ENCODE measurements at places on chromosomes 16 and 17. TPM values are rescaled to one million over a fixed set of nuclear protein-coding genes. Genes with fewer than 3 reads are reported as not detected.
A peak's percentile ranks its signal among the peaks of the same experiment; 100 is the strongest.

GRCh38 chr16:73909529-73910035 lies 387.0 kb upstream of the PSMD7 start:
- no peaks in the 10 kb centered on the region for H3K27me3 ChIP-seq
- H3K36me3 ChIP-seq = no peaks in the 10 kb centered on the region
- H3K27ac ChIP-seq = no peak overlapping the region
- H3K4me3 ChIP-seq = no peak overlapping the region

DNA sequence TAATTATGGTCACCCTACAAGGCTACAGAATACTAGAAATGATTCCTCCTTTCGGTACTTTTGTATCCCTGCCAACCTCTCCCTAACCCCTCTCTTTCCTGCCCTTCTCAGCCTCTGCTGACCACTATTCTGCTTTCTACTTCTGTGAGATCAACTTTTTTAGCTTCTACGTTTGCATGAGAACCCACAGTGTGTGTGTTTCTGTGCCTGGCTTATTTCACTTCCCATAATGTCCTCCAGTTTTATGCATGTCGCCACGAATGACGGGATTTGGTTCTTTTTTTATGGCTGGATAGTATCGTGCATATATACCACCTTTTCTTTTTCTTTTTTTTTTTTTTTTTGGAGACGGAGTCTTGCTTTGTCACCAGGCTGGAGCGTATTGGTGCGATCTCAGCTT lies 92.1 kb downstream of the RAP1GAP2 start:
- no peaks in the 10 kb centered on the region for H3K27me3 ChIP-seq
- H3K4me3 ChIP-seq = no peak overlapping the region
- H3K27ac ChIP-seq = no peak overlapping the region
- DNase-seq = no peak
- no peaks in the 10 kb centered on the region for H3K36me3 ChIP-seq
- no peaks in the 10 kb centered on the region for H3K4me1 ChIP-seq

- H3K27ac ChIP-seq = no peak overlapping the region
- peaks cover 21% of the 10 kb centered on the region for H3K4me1 ChIP-seq
- no peaks in the 10 kb centered on the region for H3K36me3 ChIP-seq
- DNase-seq = no peak
- H3K27me3 ChIP-seq = no peaks in the 10 kb centered on the region
Measured at GRCh38 chr16:13961099-13961811, 41.3 kb downstream of the ERCC4 start.

DNA sequence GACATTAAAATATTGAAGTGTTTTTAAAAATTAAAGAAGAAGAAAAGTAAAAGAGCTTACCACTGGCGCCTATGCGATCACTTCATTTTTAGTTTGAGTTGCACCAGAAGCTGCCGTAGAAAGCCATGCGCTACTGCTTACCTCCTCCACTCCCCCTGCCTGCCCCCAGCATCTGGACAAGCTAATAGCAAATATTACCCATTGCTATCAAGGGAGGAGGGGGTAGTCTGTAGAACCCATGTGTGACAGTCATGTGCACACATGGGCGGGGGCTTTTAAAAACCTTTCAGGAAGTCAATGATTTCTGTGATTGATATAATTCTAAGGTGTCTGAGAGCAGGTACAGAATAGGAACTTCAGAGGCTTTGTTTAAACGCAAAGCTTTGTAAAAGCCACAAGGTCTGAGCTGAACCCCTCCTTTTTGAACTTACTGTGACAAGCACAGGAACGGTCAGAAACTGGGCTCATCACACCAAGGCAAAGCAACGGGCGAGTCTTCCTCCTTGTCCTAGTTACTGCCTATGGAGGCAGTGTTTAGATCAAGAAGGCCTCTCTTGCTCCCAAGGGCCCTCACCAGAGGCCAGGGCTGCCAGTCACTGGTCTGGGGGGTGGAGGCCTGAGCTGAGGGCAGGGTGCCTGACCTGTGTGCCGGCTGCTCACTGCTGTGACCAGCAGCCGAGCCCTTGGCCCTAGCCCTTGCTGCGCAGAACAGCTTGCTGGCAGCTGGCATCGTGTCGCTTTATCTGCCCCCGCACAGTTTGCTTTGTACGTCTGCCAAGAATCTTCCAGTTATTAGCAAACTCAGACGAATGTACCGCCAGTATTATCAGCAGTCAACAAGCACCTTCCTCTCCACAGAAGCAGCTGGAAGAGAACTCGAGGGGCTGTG lies 15.0 kb downstream of the GINS2 start:
- no peak overlapping the region for H3K4me3 ChIP-seq
- no peaks in the 10 kb centered on the region for H3K27me3 ChIP-seq
- H3K27ac ChIP-seq = peak overlapping the region; percentile 95
- peaks cover 60% of the 10 kb centered on the region for H3K36me3 ChIP-seq
- H3K4me1 ChIP-seq = peaks cover 15% of the 10 kb centered on the region

GRCh38 chr16:66419527-66419926 lies 7.6 kb upstream of the BEAN1 start:
- H3K36me3 ChIP-seq = no peaks in the 10 kb centered on the region
- no peak for DNase-seq
- no peaks in the 10 kb centered on the region for H3K4me1 ChIP-seq
- H3K4me3 ChIP-seq = no peak overlapping the region
- no peak overlapping the region for H3K27ac ChIP-seq
- no peaks in the 10 kb centered on the region for H3K27me3 ChIP-seq

GRCh38 chr17:69574257-69575197 lies 160.0 kb downstream of the MAP2K6 start:
- peaks cover 18% of the 10 kb centered on the region for H3K4me1 ChIP-seq
- peak overlapping the region; percentile 36 for H3K27ac ChIP-seq
- H3K36me3 ChIP-seq = no peaks in the 10 kb centered on the region
- H3K4me3 ChIP-seq = no peak overlapping the region
- DNase-seq = peak; percentile 64

DNA sequence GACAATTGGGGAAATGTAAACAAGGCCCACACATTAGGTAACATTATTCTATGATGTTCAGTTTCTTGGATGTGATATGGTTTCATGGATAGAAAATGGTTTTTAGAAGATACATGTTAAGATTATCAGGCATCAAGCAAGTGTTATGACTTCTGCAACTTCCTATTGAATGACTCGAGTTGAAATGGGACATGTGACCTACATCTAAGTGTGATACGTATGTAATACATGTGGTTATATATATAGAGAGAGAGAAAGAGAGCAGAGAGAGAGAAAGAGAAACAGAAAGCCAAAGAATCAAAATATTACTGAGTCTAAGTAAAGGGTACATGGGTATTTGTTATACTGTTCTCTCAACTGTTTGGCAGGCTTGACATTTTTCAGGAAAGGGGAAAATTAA lies 1.7 kb downstream of the TMEM170A start:
- DNase-seq = no peak
- H3K36me3 ChIP-seq = no peaks in the 10 kb centered on the region
- no peak overlapping the region for H3K27ac ChIP-seq
- no peak overlapping the region for H3K4me3 ChIP-seq

DNA sequence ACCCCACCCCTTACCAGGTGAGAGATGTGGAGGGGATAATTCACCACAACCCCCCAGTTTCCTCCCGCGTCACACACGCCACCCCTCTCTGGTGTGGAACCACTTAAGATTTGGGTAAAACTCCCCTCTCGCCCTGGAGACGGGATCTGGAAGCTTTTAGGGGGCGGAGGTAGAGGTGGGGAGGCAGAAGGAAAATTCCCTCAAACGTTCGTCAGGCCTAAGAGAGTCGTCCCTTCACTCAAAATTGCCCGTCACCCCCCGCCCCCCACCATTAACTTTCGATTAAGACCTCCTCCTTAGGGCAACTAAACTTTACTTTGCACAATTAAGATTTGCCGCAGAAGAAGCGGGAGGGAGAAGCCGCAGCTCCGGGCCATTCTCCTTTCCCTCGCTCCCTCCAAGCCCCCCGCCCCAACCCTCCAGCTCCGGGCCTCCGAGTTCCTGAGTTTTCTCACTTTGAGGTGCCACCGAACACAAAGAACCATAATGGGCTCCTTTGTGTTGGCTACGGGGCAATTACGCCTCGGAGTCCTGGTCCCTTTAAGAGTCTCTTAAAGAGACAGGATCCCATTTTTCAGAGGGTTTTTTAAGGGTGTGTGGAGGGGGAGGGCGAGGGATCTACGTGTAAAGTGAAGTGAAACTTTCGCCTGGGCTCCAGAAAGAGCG lies 985 bp upstream of the FZD2 start:
- peak overlapping the region; percentile 63 for H3K27ac ChIP-seq
- H3K36me3 ChIP-seq = no peaks in the 10 kb centered on the region
- H3K4me3 ChIP-seq = peak overlapping the region; percentile 56
- peak; percentile 32 for DNase-seq
- H3K4me1 ChIP-seq = no peaks in the 10 kb centered on the region
- H3K27me3 ChIP-seq = no peaks in the 10 kb centered on the region

GRCh38 chr16:85853547-85854545 lies 45.1 kb upstream of the IRF8 start:
- H3K27me3 ChIP-seq = no peaks in the 10 kb centered on the region
- no peaks in the 10 kb centered on the region for H3K36me3 ChIP-seq
- H3K4me1 ChIP-seq = no peaks in the 10 kb centered on the region

DNA sequence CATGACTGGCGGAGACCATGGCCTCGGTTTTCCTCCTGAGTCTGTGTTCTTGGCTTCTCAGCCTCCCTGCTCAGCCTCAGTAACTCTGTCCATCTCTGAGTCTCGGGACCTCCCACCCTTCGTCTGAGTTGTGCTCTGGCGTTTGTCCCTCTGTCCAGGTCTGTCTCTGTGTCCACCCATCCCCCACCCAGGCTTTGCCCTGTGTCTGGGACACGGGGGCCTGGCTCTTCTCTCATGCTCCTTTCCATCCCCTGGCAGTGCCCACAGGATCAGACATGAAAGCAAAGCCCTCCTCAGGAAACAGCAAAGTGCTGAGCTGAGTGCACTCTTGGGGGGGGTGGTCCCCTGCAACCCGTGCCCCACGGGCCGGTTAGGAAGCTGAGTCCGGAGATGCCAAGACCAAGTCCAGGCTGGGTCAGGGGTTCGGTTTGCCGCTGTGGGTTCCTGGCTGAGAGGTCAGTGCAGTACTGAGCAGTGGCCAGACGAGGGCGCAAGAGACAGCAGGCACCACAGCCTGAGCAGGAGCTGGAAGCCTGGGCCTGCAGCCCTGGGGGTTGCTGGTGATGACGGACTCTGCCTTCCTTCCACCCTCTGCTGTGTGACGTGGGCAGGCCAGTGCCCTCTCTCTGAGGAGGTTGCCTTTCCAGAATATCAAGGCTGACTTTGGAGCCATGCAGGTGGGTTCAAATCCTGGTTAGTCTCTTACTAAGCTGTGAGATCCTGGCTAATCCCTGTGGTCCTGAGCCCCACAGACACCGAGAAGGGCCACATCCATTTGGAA lies 2.5 kb downstream of the P2RX1 start:
- no peak overlapping the region for H3K4me3 ChIP-seq
- H3K27me3 ChIP-seq = no peaks in the 10 kb centered on the region
- no peak overlapping the region for H3K27ac ChIP-seq
- peaks cover 22% of the 10 kb centered on the region for H3K4me1 ChIP-seq
- no peaks in the 10 kb centered on the region for H3K36me3 ChIP-seq

DNA sequence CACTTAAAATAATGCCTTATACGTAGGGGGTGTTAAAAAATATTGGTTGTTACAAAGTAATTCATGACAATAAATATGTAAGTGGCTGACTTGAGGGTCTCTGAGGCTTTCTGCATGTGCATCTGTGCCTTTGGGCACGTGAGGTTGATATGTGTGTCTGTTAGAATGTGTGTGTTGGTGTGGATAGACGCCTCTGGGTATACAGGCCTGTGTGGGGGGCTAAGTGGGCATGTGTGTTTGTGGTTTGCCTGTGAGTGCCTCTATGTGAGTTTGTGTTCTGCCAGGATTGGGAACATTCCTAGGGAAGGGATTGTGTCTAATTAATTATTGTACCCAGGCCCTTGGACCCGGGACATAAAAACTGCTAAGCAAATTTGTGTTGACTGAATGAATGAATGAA lies 19.0 kb downstream of the GP2 start:
- no peaks in the 10 kb centered on the region for H3K36me3 ChIP-seq
- no peak overlapping the region for H3K4me3 ChIP-seq
- H3K4me1 ChIP-seq = no peaks in the 10 kb centered on the region
- no peak for DNase-seq
- H3K27me3 ChIP-seq = no peaks in the 10 kb centered on the region

DNA sequence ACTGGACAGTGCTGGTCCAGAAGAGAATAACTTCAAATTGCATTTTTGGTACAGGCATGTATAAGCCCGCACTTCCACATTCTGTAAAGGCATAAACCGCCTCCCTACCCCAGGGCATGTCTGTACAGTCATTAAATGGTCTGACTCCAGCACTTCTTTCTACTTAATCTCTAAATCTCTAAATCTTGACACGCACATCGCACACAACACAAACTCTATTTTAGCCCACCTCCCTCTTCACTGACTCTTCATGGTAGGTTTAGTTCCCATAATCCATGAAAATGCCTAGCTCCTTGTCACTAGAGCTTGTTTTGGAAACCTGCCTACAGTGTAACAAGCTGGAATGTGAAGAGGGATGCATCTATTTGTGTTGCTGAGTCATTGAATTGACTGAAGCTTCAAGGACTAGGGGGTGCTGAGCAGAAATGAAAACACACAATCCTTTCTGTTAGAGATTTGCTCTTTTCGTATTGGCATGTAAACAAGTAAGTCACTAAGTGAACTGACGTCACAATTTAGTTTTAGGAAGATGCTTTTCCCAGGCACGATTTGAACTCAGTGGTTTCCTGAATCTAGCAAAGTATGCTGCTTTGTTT lies 1.6 kb upstream of the DUSP14 start:
- peak overlapping the region; percentile 93 for H3K27ac ChIP-seq
- no peaks in the 10 kb centered on the region for H3K27me3 ChIP-seq
- H3K36me3 ChIP-seq = no peaks in the 10 kb centered on the region
- DNase-seq = peak; percentile 62

- no peaks in the 10 kb centered on the region for H3K27me3 ChIP-seq
- H3K4me3 ChIP-seq = no peak overlapping the region
- peaks cover 5% of the 10 kb centered on the region for H3K36me3 ChIP-seq
Measured at GRCh38 chr17:19553036-19553435, 19.4 kb downstream of the SLC47A1 start.

- H3K27ac ChIP-seq = no peak overlapping the region
- H3K4me3 ChIP-seq = no peak overlapping the region
- H3K4me1 ChIP-seq = no peaks in the 10 kb centered on the region
- H3K27me3 ChIP-seq = no peaks in the 10 kb centered on the region
Measured at GRCh38 chr17:60562421-60562820, 36.4 kb upstream of the APPBP2 start.

- no peak overlapping the region for H3K4me3 ChIP-seq
- H3K27me3 ChIP-seq = no peaks in the 10 kb centered on the region
- H3K4me1 ChIP-seq = peaks cover 6% of the 10 kb centered on the region
- no peaks in the 10 kb centered on the region for H3K36me3 ChIP-seq
Measured at GRCh38 chr17:32495359-32496231, 8.8 kb downstream of the CDK5R1 start.

DNA sequence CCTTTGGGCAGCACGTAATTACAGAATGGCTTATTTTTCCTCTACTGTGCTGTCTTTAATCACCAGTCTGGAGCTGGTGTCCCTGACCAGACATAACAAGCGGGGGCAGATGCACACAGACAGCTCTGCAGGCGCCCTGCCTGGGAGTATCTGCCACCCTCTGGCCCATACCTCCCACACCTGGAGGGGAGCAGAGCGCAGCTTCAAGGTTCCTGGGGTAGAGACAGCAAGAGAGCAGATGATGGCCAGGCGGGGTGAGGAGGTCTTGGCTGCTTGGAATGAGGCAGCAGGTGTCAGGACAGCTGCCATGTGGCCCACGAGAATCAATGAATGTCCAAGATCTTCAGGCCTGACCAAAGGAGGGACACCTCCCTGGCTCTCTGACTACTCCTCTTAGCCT lies 23.8 kb downstream of the TMEM94 start:
- DNase-seq = no peak
- no peak overlapping the region for H3K27ac ChIP-seq
- H3K27me3 ChIP-seq = no peaks in the 10 kb centered on the region
- no peak overlapping the region for H3K4me3 ChIP-seq
- no peaks in the 10 kb centered on the region for H3K36me3 ChIP-seq

Gene CLDN6
- total RNA-seq = not detected

Gene DYNLL2
- 18.5 TPM for total RNA-seq

Gene TP53TG3
- total RNA-seq = not detected

Gene LGALS9
- total RNA-seq = 42.0 TPM

Gene NPIPB6
- total RNA-seq = 1.9 TPM

Gene CCL8
- 0.97 TPM for total RNA-seq

Gene GFOD2
- total RNA-seq = 19.9 TPM

Gene SEZ6L2
- total RNA-seq = 44.4 TPM

Gene MT1M
- 0.44 TPM for total RNA-seq
